Stimulated activated CD4-positive, alpha-beta T cell treated with anti-CD3 and anti-CD28 coated beads, Interleukin-4, amount 100 ng/mL, for 24 hours (primary cell): ENCODE measurements at places on chromosomes 5 and 9.

- DNase-seq, result no peak
Observed at GRCh38 chr9:35918780-35919179, 9.5 kb downstream of the SPAAR start.

GRCh38 chr9:79623799-79624721, 52.3 kb downstream of the TLE4 start:
- peak; percentile 33 for DNase-seq

- DNase-seq, result no peak
Observed at GRCh38 chr9:96599298-96599697, 20.3 kb downstream of the CDC14B start.

GRCh38 chr5:581941-582340, 30.2 kb upstream of the CEP72 start:
- DNase-seq, result no peak

DNA sequence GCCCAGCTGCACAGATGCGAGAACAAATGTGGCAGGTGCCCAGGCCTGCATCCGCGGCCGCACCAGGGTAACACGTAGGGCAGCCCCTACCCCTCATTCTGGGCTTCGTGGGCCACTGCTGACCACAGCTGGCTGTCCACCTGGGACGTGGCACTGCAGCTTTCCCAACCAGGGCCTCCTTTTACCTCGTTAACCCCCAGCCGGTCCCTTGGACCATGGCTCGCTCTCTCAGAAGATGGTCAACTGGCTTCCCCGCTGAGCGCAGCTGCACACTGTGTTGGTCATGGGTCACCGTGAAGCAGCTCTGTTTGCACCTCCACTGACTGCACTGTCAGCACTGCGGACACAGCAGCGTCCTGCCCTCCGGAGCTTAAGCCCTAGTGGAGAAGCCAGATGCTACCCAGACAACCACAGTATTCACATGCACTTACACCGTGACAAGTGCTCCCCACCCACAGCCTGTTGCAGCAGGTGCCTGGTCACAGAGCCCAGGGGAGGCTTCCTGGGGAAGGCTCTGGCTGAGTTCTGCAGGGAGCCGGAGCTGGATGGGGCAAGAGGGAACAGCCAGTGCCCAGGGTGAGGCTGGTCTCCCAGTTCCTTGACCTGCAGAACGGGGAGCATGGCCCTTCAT, 10.5 kb upstream of the PLEKHG4B start:
- no peak for DNase-seq

GRCh38 chr5:14261235-14261634, 118.1 kb downstream of the TRIO start:
- no peak for DNase-seq

- no peak for DNase-seq
Observed at GRCh38 chr5:53749621-53750020, 189.2 kb downstream of the NDUFS4 start.

- no peak for DNase-seq
Observed at GRCh38 chr5:60959156-60959555, 14.2 kb downstream of the NDUFAF2 start.

DNA sequence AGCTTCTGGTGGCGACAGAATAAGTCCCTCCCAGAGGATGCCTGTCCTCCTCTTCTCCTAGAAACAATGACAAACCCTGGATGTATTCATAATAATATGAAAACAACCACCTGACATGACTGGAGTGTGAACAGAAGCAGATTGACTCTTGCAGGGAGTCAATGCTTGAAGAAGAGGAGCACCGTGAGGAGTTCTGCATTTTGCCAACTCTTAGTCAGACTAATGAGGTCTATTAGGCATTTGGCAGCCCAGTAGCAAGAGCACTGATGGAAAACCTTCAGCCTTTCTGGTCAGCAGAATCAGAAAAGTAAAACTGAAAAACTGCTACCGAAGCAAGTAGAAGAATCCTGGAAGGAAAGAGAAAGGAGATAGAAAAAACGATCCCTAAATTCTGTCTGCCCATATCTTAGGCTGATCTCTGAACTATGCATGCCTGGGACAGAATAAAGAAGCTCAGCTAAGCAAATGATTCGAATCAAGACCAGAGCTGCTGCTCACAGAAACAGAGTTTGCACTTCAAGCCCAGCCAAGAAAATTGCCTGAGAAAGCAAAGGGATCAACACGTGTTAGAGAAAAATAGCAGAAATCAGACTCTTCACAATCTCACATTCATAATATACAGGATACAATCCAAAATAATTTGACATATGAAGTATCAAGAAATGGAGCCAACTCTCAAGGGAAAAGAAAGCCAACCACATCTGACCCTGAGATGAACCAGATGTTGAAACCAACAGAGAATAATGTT, 69.5 kb upstream of the OSMR start:
- DNase-seq, result no peak

GRCh38 chr5:73120222-73121118, at the start of gene TMEM171:
TSS of gene TMEM171 (plus strand) at chr5:73120575. CDS start at chr5:73123374, 2,799 bp downstream.
- no peak for DNase-seq
